ENCODE measurements at places on chromosomes 2 and 18.
A peak's percentile ranks its signal among the peaks of the same experiment; 100 is the strongest.

GRCh38 chr18:30486856-30487255, 555.7 kb downstream of the DSC3 start:
- peak; percentile 6 for DNase-seq

DNA sequence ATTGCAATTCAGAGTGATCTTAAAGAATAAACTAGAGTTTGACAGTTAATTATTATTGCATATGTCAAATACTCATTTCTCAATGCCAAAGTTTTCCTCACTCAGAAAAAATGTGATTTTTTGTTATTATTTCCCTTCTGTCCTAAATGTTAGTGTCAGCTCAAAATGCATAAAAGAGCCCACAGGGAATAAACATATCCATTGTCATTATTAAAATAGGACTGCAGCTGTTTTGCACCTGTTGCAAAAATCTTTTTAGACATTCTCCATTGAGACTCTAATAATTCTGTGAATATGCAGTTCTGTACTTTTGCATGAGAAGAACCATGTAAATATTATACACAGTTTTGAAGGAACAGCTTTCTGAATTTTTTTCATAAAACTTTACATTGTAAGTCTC, 540.0 kb upstream of the SLC39A10 start:
- no peak for DNase-seq

- peak; percentile 70 for DNase-seq
Measured at GRCh38 chr18:54023471-54023870, 201.0 kb downstream of the MBD2 start.

DNA sequence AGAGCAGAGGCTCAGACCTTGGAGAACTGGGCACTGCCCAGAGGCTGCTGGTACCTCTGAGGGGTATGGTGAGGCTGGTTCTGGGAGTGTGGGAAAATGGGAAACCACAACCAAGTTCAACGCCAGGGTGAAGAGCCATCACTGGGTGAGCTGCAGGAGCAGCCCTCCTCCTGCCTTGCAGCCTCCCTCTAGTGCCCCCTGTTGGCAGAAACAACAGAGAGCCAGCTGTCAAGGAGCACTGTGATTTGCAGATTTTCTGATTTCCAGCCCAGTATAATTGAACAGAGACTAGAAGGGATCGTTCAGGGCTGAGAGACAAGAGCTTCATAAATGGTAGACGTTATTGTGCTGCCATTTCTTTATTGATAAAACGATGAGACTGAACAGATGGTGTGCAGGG, 50.5 kb downstream of the MAPK4 start:
- no peak for DNase-seq

GRCh38 chr2:76491503-76491902, 780.8 kb upstream of the GCFC2 start:
- DNase-seq = no peak

- DNase-seq = no peak
Measured at GRCh38 chr2:219537657-219538488, 5.7 kb downstream of the CHPF start.

DNA sequence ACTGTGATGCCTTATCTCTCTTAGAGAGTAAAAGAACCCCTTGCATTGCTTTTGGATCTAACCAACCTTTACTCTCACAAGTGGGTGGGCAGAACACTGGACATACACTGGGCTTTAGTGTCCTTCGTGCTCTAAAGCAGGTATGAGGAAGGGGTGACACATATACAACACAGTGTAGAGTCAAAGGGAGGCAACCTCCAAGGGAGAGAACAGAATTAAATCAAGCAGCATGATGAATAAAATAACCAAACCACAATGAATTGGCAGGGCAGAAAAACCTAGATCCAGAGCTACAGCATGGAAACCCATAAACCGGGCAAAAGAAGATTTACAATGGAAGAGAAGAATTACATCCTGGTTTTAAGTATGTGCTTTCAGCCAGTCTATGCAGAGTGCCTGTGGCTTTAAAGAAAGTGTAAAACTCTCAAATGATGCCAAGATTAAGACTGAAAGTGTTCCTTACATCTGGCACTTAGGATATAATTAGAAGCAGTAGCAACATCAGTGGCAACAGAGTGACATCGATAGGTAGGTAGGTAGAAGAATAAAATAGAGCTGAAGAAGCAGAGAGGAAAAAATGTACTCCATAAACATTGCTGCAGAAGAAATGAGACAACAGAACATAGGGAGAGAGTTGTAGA, 191.7 kb upstream of the ZC3H15 start:
- no peak for DNase-seq

GRCh38 chr18:67788310-67789164, 272.0 kb upstream of the DSEL start:
- DNase-seq = no peak

GRCh38 chr18:30625961-30626360, 416.6 kb downstream of the DSC3 start:
- DNase-seq = no peak

DNA sequence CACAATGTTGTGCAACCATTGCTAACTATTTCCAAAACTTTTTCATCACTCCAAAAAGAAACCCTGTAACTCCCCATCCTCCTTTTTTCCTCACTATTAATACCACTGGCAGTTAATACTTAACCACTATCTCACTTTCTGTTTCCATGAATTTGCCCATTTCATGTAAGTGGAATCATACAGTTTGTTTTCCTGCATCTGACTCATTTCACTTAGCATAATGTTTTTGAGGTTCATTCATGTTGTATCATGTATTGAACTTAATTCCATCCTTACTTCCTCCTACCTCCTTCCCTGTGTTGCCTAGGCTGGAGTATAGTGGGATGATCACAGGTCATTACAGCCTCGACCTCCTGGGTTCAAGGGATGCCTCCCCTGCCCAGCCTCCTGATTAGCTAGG, 68.3 kb downstream of the FAM117B start:
- DNase-seq = no peak

DNA sequence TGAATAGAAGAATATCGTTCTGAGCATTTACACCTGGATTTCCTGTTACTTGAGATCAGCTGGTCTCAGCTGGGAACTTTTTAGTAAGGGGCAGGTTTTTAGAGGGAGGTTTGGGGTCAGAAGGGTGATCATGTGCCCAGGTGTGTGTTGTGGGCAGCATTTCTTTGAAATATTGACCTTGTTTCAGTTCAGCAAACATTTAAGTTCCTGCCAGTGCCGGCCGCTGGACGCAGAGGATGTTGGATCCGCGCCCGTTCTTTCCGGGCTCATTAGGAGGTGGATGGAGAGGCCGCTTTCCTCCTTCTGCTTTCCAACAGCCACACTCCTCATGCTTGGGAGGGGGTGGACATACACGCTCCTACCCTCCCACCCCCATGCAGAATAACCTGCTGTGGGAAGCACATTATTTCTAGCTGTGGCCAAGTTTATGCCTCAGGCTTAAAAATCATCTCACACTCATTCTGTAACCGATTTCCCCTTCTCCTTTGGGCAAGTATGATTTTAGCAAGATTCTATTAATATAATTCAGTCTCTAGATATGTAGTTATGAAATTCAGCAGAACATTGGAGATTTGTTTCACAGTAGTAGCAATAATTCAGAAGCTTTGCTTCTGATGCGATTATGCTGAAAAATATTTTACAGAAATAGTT, 131.4 kb downstream of the ZNF236 start:
- no peak for DNase-seq

- no peak for DNase-seq
Measured at GRCh38 chr2:233039212-233039845, 6.9 kb downstream of the NEU2 start.

- DNase-seq = no peak
Measured at GRCh38 chr2:46811379-46812310, 104.0 kb downstream of the MCFD2 start.

GRCh38 chr18:3578621-3579020, 128.6 kb downstream of the TGIF1 start:
- DNase-seq = no peak

DNA sequence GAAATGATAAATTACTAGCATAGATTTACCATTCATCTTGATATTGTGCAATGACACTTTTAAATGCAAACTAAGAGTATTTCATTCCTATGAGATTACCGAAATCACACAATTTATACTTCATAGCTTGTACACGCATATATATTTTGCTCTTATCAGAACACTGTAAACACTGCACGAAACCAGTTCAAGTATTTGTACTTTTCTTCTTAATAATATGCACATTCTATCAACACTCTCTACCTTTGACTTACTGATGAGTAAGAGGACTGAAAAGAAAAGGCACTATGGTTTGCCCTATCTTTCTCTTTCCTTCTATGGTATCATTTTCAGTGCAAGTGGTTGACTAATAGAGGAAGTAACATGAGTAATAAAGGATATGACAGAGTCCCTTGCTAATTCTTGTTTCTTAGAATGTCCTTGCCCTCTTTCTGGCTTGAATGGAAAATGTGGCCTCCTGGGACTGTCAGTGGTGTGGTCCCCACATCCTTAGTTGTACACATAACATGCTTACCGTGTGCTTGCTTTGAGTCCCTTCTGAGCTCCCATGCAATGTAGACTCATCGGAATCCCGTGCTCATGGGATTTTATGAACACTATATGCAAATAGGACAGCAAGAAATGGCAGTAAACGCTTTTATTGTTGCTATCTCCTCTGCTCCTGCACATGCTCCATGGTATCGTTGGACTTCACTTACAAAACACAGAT, 363.5 kb upstream of the TNP1 start:
- DNase-seq = peak; percentile 88

Data from EL (cell line).